ENCODE measurements at places on chromosomes 6 and 20. TPM values are rescaled to one million over a fixed set of nuclear protein-coding genes. Genes with fewer than 3 reads are reported as not detected.

Gene NDUFAF4
- 65.4 TPM for total RNA-seq

Gene OR2H2
- not detected for total RNA-seq

Gene TMEM217
- total RNA-seq, result 2.5 TPM

Gene RIOK1
- total RNA-seq, result 39.6 TPM

Gene TSBP1
- not detected for total RNA-seq

Gene FRS3
- 4.8 TPM for total RNA-seq

Gene CST5
- total RNA-seq, result not detected

Gene ULBP1
- 2.7 TPM for total RNA-seq

Gene IYD
- not detected for total RNA-seq

Gene NEU1
- total RNA-seq, result 11.8 TPM

DNA sequence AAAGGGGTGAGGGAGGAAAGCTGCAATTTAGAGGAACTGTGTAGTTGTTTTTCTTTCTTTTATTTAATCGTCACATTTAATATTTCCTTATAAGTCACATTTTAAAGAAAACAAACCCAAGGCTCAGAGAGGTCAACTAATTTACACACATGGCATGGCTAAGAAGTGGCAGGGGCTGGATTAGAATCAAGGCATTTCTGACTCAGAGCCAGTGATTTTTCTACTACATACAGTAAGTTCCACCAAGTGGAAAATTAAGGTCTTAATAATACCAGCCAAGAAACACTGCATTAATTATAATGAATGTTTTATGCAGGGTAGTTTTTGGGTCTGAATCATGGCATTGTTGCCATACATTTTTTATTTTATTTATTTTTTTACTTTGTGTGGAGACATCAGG is 607.7 kb upstream of the CITED2 start:
- peaks cover 7% of the 10 kb centered on the region for H3K27me3 ChIP-seq
- peaks cover 6% of the 10 kb centered on the region for H3K4me1 ChIP-seq
- no peaks in the 10 kb centered on the region for H3K36me3 ChIP-seq
- no peak overlapping the region for H3K27ac ChIP-seq

GRCh38 chr20:45358282-45359068 is 4.5 kb upstream of the SYS1 start:
- H3K4me3 ChIP-seq, result no peak overlapping the region
- H3K4me1 ChIP-seq, result peaks cover 51% of the 10 kb centered on the region
- no peak for DNase-seq
- H3K27ac ChIP-seq, result no peak overlapping the region
- no peaks in the 10 kb centered on the region for H3K27me3 ChIP-seq
- H3K36me3 ChIP-seq, result no peaks in the 10 kb centered on the region

GRCh38 chr6:134911547-134911946 is 38.4 kb downstream of the ALDH8A1 start:
- H3K27ac ChIP-seq, result no peak overlapping the region
- no peak overlapping the region for H3K4me3 ChIP-seq
- DNase-seq, result no peak
- no peaks in the 10 kb centered on the region for H3K4me1 ChIP-seq

GRCh38 chr20:32823737-32824588 is 4.2 kb downstream of the MAPRE1 start:
- H3K27ac ChIP-seq, result peak overlapping the region; percentile 67
- no peak overlapping the region for H3K4me3 ChIP-seq
- H3K36me3 ChIP-seq, result peaks cover 27% of the 10 kb centered on the region

DNA sequence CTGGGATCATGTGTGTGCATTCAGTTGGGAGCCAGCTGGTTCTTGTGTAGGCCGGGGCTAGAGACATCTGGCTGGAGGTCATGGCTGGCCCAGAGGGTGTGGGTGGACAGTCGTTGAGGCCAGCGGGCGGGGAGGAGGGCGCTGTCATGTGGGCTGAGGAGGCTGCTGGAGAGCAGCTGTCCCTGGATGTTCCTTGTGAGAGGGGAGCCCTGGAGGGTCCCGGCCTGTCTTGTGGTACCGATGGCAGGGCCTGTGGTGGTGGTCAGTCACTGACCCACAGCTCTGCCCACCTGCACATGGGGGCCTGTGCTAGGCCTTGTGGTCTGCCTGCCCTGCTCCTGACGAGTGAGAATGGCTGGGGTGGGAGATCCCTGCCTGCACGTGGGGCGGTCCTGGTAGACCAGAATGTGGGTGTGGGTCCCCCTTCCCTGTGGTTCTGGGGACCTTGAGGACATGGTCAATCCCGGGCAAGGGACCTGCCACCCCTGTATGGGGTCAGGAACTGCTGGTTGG is 1.9 kb upstream of the C20orf204 start:
- no peak overlapping the region for H3K4me3 ChIP-seq
- H3K27ac ChIP-seq, result peak overlapping the region; percentile 90
- H3K27me3 ChIP-seq, result peaks cover 2% of the 10 kb centered on the region

DNA sequence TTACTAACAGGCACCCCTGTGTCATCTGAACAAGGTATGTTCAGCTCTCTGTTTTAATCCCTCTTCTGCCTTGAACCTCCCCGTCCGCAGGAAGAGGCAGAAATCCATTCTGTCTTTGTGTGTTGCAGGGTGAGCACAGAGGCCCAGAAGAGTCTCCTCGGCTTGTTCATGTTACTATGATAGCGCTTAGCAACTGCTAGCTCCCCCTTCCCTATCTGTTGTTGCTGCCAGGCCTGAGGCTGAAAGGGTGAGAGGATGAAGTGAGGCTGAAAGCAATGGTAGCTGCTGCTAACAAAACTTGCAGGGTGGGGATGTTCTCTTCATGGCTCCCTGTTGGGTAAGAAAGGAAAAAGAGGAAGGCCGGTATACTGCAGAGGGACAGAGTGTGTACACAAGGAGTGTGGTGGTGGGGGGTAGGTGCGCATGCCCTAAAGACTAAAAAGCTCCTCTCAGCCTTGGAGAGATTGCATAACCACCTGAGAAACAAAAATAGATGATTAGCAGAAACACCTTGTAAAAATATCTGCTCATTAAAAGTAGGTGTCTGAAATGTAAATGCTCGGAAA is 55.2 kb upstream of the CITED2 start:
- no peaks in the 10 kb centered on the region for H3K36me3 ChIP-seq
- no peak overlapping the region for H3K27ac ChIP-seq
- H3K4me1 ChIP-seq, result no peaks in the 10 kb centered on the region
- H3K4me3 ChIP-seq, result no peak overlapping the region

DNA sequence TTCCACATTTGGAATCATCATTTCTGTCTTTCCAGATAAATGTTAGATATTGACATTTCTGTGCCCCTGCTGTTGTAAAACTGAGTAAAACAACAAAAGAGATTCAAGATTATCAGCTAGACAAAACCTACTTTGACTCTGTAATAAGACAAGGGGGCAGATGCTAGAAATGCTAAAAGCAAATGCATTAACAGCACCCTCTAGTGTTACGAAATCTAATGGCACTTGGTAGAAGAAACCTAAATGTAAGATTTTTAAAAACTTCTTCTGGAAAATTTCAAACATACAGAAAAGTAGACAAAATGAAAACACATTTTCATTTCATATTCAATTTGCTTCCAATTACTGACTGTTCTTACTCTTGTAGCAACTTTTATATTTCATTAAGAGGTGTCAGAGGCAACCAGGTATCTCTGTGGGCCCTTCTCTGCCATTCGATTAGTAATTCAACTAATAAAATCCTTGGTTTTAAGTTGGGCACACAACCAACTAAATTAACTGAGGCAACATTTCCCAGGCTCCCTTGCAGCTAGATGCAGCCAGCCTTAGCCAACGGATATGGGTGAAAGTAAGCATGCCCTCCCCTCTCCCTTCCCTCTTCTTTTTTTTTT is 45.0 kb downstream of the SLC23A2 start:
- H3K27me3 ChIP-seq, result no peaks in the 10 kb centered on the region
- peaks cover 5% of the 10 kb centered on the region for H3K36me3 ChIP-seq
- peaks cover 15% of the 10 kb centered on the region for H3K4me1 ChIP-seq
- H3K27ac ChIP-seq, result no peak overlapping the region
- DNase-seq, result no peak

GRCh38 chr6:64985726-64986125 is 721.3 kb downstream of the EYS start:
- H3K4me1 ChIP-seq, result no peaks in the 10 kb centered on the region
- H3K27ac ChIP-seq, result no peak overlapping the region
- H3K4me3 ChIP-seq, result no peak overlapping the region

GRCh38 chr6:107832151-107833056 is 8.3 kb upstream of the SCML4 start:
- DNase-seq, result no peak
- H3K4me3 ChIP-seq, result no peak overlapping the region
- no peaks in the 10 kb centered on the region for H3K36me3 ChIP-seq
- peaks cover 26% of the 10 kb centered on the region for H3K4me1 ChIP-seq
- no peak overlapping the region for H3K27ac ChIP-seq
- no peaks in the 10 kb centered on the region for H3K27me3 ChIP-seq

DNA sequence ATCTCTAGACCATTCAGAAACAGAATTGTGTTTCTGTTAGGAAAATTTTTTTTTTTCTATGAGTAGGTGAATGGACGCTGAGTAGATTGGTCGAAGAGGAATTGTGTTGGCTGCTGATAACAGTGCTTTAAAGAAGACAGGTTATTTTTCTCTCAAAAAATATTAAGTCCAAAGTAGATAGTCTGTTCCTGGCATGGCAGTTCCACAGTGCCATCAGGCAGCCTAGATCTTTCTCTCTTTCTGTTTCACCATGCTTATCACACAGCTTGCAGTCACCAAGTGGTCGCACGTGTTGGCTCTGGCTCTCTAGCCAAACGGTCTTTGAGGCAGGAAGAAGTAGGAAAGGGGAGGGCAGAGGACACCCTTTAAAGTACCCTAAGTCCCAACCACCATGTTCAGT is 22.4 kb upstream of the SERINC3 start:
- peaks cover 4% of the 10 kb centered on the region for H3K27me3 ChIP-seq
- no peaks in the 10 kb centered on the region for H3K36me3 ChIP-seq
- no peak for DNase-seq
- H3K4me3 ChIP-seq, result no peak overlapping the region
- H3K4me1 ChIP-seq, result no peaks in the 10 kb centered on the region

DNA sequence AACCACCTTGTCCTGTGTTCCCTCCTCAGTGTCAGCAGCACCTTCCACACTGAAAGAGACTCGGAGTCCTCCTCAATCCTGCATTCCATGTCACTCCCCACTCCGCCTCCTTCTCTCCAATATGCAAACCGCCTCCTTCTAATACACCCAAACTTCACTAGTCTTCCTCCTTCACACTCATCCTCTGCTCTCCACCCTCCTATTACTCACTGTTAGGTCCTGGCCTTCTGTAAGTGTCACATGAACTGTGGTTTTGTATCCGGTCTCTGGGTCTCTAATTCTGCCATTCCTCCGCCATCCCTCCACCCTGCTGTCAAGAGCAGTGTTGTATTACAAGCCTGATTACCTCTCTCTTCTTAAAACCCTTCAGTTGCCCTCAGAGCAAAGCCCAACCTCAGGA is 200.5 kb upstream of the CDYL start:
- no peaks in the 10 kb centered on the region for H3K36me3 ChIP-seq
- H3K27me3 ChIP-seq, result peaks cover 15% of the 10 kb centered on the region
- H3K4me1 ChIP-seq, result no peaks in the 10 kb centered on the region
- H3K4me3 ChIP-seq, result no peak overlapping the region
- no peak for DNase-seq

DNA sequence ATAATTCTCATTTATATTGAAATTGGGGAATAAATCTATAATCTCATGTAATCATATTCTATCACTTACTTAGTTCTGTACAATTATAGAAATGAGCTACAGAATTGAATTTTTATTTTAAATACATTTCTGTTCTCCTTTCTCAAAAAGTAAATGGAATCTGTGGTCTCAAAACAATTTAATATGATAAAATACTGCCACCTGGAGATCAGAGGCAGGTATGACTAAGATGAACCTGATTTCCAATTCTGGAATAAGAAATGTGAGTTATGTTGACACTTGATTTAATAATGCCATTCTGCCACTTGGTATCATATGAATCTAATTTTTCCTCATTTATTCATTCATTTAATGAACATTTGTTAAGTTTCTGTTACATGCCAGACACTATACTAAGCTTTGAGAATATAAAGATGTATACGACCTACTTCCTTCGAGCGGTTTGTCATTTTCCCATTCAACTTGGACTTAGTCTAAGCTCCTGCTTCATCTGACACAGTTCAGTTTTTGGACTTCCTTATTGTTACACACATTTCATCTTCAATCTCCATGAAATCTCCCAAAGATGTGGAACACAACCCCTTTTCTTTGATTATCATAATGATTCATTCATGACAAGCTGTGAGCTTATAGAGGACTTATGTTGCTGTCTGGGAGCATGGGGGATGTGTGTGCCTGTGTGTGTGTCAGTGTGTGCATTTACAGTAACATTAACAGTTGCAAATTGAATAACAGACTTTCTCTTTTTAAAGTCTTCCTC is 7.5 kb upstream of the CCDC28A start:
- H3K27me3 ChIP-seq, result no peaks in the 10 kb centered on the region
- no peak for DNase-seq
- no peak overlapping the region for H3K27ac ChIP-seq
- peaks cover 14% of the 10 kb centered on the region for H3K4me1 ChIP-seq
- no peaks in the 10 kb centered on the region for H3K36me3 ChIP-seq

DNA sequence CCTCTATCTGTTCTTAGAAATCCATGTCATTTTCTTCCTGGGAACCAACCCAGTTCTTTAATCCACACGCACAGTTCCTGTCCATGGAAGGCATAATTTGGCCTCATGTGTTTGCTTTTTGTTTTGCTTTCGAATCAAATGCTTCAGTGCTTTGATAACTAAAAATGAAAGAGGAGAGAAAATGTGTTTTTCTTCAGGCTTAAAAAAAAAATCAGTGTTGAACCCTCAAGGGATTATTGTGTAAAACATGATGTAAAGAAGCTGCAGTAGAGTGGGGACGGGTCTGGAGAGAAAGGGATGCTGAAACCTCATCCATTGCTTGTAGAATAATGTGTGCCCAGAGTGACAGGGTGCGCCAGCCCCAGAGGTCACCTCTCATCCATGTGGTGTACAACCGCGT is 197.5 kb upstream of the JARID2 start:
- H3K27me3 ChIP-seq, result no peaks in the 10 kb centered on the region
- H3K36me3 ChIP-seq, result no peaks in the 10 kb centered on the region
- H3K4me1 ChIP-seq, result peaks cover 4% of the 10 kb centered on the region
- DNase-seq, result no peak
- H3K4me3 ChIP-seq, result no peak overlapping the region
- no peak overlapping the region for H3K27ac ChIP-seq

DNA sequence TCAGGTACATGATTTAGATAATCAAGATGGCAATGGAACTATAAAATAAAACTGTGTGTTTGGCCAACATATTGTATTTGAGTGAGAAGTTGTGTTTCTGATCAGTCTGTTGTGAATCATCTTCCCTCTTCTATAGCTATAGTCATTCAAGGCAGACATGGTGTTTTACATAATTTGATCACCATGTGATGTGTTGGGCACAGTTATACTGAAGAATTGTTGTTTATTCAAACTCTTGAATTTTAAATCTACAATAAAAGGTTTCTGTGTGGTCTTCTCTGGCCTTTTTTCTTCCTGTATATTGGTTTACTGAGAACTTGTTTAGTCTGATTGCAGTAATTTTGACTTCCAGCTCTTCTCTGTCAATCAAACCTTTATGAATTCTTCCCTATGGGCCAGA is 4.4 kb downstream of the RNF182 start:
- no peak overlapping the region for H3K4me3 ChIP-seq
- peaks cover 52% of the 10 kb centered on the region for H3K27me3 ChIP-seq
- H3K36me3 ChIP-seq, result no peaks in the 10 kb centered on the region
- peaks cover 11% of the 10 kb centered on the region for H3K4me1 ChIP-seq

- H3K4me3 ChIP-seq, result no peak overlapping the region
- H3K36me3 ChIP-seq, result peaks cover 2% of the 10 kb centered on the region
- no peak for DNase-seq
- H3K4me1 ChIP-seq, result no peaks in the 10 kb centered on the region
- no peaks in the 10 kb centered on the region for H3K27me3 ChIP-seq
- H3K27ac ChIP-seq, result no peak overlapping the region
Measured at GRCh38 chr6:21128601-21129000, 464.9 kb upstream of the SOX4 start.

GRCh38 chr6:157608221-157609075 is 214.6 kb upstream of the SNX9 start:
- H3K4me1 ChIP-seq, result peaks cover 4% of the 10 kb centered on the region
- no peaks in the 10 kb centered on the region for H3K27me3 ChIP-seq
- no peaks in the 10 kb centered on the region for H3K36me3 ChIP-seq
- DNase-seq, result no peak
- no peak overlapping the region for H3K4me3 ChIP-seq
